ENCODE measurements at places on chromosomes 7 and 10.

DNA sequence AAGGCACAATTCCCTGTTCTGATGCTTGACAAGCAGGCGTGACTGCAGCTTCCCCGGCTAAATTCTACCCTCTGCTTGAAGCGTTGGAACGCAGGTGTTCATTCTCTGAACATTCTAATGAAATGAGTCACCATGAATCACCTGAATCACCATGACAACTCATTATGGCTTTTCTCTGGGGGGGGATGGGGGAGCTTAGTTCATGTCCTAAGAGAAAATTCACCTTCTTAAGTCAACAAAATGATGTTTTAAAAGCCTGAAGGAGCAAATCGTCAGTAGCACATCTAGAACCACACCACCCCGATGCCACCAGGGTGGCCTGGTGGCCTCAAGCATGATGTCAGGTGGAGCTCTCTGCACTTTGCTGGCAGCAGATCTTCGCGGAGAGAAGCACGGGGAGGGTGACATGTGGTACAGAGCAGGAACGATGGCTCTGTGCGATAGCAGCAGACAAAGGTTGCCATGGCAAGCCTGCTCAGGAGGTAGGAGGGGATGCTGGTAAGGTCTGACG, 33.7 kb downstream of the DDC start:
- DNase-seq: peak; percentile 45

GRCh38 chr10:73859784-73860491, 14.4 kb downstream of the CAMK2G start:
- DNase-seq: no peak

- DNase-seq: no peak
Observed at GRCh38 chr10:102775935-102776669, 32.4 kb downstream of the WBP1L start.

GRCh38 chr10:72261784-72262404, 11.8 kb upstream of the DDIT4 start:
- DNase-seq: no peak

GRCh38 chr7:17027143-17027788, 145.5 kb upstream of the AGR3 start:
- DNase-seq: no peak

GRCh38 chr7:1550846-1551155, 5.2 kb downstream of the TMEM184A start:
- DNase-seq: no peak

DNA sequence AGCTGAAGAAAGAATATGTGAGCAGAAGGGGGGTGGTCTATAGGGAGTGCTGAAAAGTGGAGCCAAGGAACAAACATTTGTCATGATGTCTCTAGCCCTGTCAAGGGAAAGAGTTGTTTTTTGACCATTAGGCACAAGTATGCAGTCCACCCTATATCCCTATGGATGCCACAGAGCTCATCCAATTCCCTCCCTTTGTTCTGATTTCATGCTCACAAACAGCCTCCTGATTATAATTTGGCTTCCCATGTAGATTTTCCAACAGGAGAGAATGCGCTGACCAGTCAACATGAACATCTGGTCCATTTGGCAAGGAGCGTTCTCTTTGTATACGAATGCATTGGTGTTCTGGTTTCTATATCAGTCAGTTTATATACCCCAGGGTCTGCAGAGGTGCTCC, 12.1 kb upstream of the CEP41 start:
- DNase-seq: no peak

DNA sequence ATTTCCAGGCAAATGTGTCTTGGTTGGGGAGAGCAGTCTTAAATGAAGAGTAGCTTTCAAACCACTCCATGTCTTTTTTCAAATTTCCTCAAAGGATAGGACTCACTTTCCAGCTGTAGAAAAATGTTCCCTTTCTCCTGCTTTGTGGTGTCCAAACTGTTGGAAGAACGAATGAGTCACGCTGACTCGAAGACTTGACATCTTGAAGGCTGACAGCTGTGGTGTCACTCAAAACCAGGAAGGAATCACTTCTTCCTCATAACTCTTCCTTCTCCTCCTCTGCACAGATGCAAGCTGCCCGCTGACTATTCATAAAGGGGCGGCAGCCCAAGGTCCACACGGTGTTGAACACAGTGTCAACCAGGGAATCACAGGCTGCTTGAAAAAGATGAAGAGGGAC, 19.2 kb downstream of the PLA2G12B start:
- no peak for DNase-seq

- DNase-seq: no peak
Observed at GRCh38 chr7:150412518-150413488, 33.7 kb downstream of the ZNF775 start.

DNA sequence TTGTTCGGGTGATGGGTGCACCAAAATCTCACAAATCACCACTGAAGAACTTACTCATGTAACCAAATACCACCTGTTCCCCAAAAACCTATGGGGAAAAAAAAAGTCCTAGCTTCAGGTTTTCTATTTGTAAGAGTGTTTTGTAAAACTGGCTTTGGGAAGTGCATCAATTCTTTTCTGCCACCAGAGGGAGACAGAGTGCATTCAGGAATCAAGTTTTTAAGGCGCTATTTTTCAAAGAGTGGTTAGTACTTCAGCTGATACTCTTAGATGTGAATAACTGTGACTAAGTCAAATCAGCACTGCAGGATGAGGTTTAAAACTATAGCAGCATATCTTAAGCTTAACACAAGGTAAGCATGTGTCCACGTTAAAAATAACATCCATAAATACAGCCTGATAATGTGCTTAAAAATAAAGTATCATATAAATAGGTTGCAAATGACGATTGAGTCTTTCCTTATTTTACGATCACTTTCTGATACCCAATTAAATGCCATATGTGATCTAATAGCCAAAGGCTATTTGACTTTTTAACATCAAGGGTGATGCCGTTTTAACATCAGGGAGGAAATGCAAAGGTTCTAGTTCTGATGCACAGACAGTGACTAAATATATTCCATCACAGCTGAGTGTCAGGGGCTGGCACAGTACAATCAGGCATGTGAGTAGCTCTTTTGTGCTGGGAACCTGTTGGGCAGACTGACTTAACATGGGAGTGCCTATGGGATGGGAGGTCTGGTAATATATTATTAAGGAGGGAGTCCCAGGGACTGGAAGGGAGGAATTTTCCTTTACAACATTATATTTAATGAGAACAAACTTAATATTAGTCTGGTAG, 10.6 kb upstream of the LYZL2 start:
- DNase-seq: peak; percentile 6

DNA sequence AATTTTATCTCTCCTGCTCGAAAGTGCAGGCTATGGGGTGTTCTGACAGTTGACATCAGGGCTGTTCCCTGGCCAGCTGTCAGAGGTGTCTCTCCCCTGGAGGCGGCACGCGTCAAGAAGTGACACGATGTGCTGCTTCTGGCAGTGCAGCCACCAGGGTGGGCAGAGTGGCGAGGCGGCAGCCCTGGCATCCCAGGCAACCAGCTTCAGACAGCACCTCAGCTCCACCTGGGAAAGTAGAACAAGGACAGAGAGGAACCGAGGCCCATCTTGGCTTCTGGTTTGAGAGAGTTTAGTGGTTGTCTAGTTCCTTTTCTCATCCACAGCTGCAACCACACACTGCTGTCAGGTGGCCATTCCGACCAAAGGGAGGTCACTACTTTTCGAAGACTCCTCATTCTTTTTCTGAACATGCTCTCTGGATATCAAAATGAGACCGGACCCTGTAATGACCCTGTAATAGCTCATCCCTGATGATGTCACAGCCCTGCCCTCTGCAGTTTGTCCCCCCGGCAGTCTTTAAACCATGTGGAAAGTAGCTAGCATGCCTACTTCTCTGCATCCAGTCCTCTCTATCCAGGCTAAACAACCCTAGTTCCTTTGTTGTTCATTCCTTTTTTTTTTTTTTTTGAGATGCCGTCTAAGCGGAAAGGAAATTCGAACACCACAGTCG, 381.0 kb upstream of the NRP1 start:
- DNase-seq: no peak

DNA sequence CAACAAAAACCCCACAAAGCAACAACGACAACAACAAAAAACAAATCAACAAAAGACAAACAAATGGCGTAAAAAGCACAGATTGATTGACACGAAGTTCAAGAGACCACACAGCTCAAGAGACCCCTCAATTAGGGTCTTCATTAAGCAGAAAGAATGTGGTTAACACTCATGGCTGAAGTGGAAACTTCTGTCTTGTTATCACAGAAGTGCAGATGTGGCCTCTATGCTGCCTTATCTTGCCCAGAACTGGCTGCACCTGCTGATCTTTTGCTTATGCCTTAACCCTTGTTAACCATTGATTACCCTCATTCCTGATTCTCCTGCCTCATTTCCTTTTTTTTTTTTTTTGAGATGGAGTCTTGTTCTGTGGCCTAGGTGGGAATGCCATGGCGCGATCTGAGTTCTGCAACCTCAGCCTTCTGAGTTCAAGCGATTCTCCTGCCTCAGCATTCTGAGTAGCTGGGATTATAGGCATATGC, 3.5 kb upstream of the DAGLB start:
- DNase-seq: no peak

DNA sequence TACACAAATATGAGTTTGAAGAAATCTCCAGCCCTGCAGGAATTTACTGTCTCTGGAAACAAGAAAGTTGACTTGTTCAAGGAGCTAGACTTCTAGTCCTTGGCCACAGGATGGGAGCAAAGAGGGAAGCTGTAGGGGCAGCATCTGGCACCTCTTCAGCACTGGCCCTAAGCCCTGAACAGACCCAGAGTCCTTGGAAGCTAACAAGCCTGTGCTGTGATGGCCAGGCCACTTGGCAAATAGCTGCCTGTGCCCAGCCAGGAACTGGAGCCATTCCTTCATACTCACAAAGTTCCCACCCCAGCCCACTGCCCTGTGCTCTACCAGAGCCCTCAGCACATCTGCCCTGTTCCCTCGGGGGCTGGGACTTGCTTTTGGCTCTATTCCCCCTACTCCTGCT, 9.4 kb upstream of the COL13A1 start:
- DNase-seq: no peak

Measured in epithelial cell of prostate (primary cell).